NCI-H1694 treated with DMSO at 0.1 percent for 48 hours (cell line): ENCODE measurements at places on chromosomes 5 and 9.

- DNase-seq: no peak
Measured at GRCh38 chr9:79433703-79434102, 138.1 kb upstream of the TLE4 start.

- no peak for DNase-seq
Measured at GRCh38 chr5:135129307-135129706, 95.3 kb upstream of the PITX1 start.

GRCh38 chr5:90612919-90613318, 54.3 kb downstream of the ADGRV1 start:
- DNase-seq: no peak

DNA sequence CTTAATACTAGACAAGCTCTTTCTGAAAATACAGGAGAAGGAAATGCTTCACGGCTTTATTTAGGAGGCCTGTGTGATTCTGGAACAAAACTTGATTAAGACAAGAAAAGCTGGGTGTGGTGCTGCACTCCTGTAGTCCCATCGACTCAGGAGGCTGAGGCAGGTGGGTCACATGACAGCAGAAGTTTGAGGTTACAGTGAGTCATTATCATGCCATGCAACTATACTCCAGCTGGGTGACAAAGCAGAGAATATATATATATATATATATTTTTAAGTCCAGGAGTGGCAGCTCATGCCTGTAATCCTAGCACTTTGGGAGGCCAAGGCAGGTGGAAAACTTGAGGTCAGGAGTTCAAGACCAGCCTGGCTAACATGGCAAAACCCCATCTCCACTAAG, 33.1 kb upstream of the SPIN1 start:
- no peak for DNase-seq

- DNase-seq: no peak
Measured at GRCh38 chr9:36560771-36561170, 11.9 kb upstream of the MELK start.

GRCh38 chr5:139798883-139799282, 3.3 kb downstream of the PSD2 start:
- no peak for DNase-seq

- no peak for DNase-seq
Measured at GRCh38 chr5:95883185-95884016, 60.9 kb upstream of the GLRX start.

GRCh38 chr9:126676685-126677143, 63.0 kb downstream of the LMX1B start:
- no peak for DNase-seq

- no peak for DNase-seq
Measured at GRCh38 chr5:2180456-2180855, 297.7 kb upstream of the IRX4 start.

GRCh38 chr5:60487476-60487875, 212.5 kb downstream of the DEPDC1B start:
- no peak for DNase-seq

GRCh38 chr5:146068206-146068605, 37.2 kb downstream of the PLAC8L1 start:
- DNase-seq: no peak

GRCh38 chr5:54867310-54867944, 118.0 kb downstream of the ESM1 start:
- DNase-seq: peak; percentile 76

- DNase-seq: no peak
Measured at GRCh38 chr9:77945798-77946197, 85.8 kb downstream of the GNAQ start.

DNA sequence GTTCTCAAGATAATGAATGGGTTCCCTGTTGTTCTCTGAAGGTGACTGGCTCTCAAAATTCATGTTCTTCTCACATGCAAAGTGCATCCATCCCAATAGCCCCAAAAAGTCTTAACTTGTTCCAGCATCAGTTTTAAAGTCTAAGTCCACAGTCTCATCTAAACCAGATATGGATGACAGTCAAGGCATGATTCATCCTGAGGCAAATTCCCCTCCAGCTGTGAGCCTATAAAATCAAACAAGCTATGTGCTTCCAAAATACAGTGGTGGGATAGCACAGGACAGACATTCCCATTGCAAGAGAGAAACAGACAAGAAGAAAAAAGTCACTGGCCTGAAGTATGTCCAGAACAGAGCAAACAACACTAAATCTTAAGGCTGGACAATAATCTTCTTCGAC, 25.4 kb downstream of the FBXO10 start:
- DNase-seq: no peak

DNA sequence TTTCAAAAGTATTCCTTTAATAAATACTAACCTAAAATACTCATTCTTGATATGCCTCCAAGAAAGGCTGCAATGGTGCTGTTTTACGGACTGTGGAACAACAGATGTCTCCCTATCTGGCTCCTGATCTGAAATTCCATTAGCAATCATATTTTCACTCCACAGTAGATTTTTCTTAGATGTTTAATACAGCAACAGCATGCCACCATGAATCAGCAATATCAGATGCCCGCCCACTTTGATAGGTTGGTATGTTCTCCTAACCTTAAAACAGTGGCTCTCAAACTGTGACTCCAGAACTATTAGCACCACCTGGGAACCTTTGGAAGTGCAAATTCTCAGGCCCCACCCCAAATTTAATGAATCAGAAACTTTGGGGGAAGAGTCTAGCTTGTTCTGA, 110.2 kb downstream of the MLLT3 start:
- no peak for DNase-seq

GRCh38 chr5:127886081-127886480, 182.9 kb downstream of the CCDC192 start:
- no peak for DNase-seq

- no peak for DNase-seq
Measured at GRCh38 chr9:104923289-104923688, 4.7 kb downstream of the ABCA1 start.

DNA sequence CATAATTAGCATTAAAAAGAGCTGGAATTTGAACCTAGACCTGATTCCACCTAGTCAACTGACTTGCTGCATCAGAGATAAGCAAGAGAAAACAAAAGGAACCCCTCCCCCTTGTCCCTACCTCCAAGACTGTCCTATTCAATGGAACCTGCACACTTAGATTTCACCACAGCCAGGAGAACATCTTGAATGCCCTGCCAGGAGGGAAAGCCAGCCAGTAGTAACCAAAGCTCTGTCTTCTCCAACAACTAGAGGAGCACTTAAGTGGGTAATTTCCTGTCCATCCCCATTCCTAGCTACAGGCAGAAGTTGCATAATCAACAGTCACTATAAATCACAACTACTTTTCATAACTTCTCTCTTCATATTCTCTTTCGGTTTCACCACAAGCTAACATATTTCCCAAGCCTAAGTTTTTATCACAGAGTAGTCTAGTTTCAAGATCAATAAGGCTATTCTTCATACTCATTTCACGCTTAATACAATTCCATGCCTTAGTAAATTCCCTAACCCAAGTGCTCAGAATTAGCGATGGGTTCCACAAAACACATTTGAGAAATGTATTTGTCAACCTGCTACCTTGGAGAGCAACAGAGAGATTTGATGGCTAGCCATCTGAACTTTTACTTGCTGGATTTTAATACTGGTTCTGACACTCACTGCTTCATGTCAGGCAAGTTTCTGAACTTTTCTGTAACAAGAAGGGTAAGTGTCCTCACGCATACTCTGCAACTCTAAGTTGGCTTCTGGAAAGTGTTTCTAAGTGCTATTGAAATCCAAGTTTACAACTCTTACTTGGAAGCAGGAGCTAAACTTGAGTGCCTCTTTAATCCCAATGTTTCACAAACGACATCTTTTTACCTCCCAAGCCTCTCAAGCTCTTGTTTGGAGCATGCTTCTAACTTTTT, 2.0 kb downstream of the DENND1A start:
- no peak for DNase-seq
